ENCODE measurements at places on chromosomes 5 and 9.

DNA sequence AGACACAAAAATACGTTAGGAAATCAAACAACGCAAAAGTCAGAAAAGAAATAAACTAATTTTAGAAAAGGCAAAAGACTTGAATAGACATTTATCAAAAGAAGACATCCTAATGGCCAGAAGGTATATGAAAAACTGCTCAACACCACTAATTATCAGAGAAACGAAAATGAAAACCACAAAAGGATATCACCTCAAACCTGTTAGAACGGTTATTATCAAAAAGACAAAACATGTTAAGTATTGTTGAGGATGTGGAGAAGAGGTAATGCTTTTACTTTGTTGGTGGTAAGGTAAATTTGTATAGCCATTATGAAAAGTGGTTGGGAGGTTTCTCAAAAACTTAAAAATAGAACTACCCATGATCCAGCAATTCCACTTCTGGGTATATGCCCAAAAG lies 230.0 kb upstream of the RGMB start:
- no peak for DNase-seq

GRCh38 chr9:87725356-87725899 lies 491 bp upstream of the CTSL start:
- no peak for DNase-seq

DNA sequence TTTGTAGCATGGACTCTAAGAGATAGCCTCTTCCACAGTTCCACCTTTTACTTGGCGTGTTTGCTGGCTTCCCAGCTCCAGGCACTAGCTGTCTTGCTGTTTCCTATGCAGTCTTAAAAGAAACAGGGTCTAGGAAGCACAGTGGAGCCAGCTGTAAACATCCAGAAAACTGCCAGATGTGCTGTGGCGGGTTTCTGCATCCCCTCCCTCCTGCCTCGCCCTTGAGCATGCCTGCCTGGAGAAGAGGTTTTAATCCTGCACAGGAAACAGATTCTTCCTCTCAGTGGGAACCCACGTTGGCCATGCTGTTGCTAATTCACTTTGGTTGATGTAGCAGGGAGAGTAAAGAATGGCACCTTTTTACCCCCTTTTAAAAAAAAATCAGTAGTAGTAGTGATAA lies 121.3 kb downstream of the RPS23 start:
- no peak for DNase-seq

DNA sequence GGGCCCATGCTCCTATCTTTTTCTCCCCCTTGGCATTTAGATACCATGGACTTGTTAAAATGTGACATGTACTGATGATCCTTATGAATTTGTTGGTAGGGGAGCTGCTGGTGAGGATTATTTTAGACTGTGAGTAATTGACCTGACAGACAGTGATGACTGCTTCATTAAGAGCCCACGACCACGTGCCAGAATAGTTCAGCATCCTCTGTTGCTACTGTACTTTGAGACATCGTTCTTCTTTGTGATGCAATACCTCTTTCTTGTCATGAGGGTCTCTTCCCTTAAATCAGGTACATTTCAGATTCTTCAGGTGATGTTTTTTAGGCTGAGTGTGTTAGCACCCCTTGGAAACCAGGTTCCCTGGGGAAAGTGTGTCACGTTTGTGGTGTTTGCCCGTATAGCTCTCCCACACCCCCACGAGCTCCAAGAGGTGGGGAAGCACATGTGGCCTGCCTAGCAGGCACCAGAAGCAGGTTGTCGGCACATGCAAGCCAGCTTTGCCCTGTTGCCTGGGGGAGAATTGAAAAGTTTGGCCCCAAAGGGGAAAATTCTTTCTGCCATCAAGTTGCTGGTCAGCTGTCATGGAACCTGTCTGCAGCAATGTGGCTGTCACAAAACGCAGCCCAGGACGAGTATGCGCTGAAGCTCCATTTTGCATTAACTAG lies 25.1 kb downstream of the QRFP start:
- DNase-seq, result no peak

- DNase-seq, result no peak
These were observed 35.0 kb upstream of the SLC6A19 start for GRCh38 chr5:1166370-1166769.

GRCh38 chr5:68070591-68071281 lies 144.8 kb upstream of the PIK3R1 start:
- no peak for DNase-seq

DNA sequence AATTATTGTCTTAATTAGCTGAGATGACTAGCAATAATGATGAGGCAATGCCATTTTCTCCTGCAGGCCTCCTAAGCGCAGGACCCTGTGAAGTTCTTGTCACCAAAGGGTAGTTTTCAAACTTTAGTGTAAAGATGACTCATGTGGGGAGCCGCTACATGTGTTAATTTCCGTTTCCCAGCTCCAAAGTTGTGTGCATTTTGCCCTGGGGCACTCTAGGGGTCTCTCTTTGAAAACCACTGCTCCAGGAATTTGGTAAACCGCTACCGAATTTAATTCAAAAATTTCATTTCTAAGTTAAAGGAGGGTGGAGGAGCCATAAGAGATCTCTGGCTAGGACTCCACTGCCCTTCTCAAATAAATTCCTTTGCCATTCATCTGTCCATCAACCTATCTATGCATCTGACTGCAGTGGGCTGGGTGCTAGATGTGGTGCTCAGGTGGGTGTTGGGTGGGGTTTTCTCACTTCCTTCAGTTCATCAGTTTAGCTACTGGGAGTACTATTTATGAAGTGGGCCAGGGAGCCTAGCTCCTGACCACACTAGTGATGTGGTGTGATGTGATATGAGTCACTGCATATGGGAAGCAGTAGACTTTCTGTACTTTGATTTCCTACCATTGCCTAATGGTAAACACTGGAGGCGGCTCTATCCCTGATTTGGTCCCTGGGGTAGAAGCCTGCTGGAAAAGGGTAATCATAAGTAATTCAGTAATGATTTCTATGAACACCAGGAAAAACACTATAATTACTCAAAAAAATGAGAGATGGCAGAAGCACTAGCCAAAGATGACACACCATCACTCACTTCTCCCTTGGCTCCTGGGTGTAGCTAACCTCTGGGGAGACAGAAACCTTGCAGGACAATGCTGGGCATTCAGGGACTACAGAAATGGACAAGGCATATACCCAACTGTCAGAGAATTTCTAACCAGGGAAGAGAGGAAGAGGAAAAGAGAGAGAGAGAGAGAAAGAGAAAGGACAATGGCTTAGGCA lies 4.0 kb upstream of the ZSWIM6 start:
- DNase-seq, result no peak

DNA sequence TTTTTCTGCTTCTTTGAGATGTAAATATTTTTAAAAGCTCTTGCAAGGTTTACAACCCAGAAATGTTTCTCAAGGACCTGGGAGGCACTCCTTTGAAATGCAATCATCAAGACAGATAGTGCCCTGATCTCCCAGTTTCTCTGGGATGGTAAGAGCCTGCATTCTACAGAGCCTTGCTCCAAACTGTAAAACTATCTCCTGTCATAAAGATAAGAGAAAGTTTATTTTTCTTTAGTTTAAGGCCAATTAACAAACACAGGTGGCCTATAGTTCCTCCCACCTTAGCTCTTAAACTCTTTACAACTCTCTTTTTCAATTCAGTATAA lies 1231.1 kb upstream of the NUDT12 start:
- no peak for DNase-seq

DNA sequence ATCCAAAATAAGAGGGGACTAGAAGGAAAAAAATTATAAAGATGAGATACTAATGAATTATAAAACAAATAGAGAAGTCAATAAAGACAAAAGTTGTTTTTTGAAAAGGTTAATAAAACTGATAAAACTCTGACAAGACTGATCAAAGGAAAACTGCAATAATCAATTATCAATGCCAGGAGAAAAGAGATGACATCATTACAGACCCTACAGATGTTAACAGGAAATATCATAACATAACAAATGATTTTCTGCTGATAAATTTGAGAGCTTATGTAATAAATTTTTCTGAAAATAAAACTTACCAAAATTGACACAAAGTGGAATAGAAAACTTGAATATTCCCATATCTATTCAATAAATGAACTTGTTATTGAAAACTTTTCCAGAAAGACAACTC lies 34.3 kb upstream of the CEP72 start:
- DNase-seq, result no peak

DNA sequence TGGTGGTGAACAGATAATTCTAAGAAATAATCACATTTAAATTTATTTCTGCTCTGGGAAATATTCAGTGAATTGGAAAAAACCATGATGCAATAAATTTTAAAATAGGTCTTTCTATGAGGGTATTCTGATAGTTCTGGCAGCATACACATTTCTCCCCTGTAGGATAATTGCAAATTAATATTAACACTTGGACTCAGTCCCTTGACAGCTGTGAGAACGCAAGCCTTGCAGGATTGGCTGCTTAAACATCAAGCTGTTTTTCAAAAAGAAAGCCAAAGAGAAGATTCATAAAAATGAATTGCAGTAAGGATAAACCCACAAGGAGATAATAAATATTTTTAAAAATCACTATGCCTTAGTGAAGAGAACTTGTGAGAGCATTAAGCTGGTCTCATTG lies 180.0 kb downstream of the MTRR start:
- no peak for DNase-seq

DNA sequence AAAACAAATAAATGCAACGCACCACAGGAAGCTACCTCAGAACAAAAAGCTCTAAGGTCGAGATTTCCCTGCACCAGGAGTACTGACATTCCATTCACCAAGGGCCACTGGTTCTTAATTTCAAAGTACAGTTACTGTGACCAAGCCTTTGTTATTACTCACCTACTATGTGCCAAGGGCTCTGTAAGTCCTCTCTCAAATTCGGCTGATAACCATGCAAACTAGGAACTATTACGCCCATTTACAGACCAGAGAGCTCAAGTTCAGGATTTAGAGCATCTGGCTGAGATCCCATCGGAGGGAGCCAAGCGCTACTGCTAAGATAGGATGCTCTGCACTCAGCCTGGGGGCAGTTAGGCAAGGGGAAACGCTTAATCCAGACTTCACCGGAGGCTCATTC lies 5.6 kb downstream of the MYO10 start:
- no peak for DNase-seq

DNA sequence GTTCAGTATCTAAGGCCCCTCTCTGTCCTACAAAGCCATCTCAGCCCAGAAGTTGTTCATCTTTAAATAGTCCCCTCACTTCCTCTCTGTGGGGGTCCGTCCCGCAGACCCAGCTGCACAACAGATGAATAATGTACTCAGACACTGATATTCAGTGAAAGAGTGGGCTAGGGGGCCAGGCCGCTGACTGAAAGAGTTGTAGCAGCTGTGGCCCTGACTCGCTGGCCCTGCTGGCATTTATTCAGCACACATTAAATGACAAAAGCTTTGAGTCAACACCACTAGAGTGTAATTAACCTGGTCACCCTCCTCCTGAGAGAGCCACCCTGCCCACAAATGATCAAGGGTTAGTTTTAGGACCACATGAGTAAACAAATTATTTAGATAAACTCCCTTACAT lies 76.3 kb downstream of the MED10 start:
- DNase-seq, result no peak

DNA sequence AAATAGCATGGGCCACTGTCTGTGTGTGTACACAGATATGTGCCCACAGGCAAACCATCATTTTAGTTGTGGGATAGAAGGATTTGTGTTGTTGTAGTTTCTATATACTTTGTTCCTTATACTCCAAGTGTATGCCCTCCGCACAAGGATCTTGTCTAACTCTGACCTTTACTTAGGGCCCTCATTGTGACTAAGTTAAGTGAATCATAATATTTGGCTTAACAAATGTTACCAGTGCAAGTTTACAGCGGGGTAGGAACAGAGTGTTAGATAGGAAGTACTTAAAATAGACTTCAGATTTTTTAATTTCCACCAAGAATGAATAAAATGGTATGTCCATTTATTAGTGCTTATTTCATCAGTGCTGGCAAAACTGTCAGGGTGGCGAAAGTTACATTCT lies 29.5 kb upstream of the CYFIP2 start:
- DNase-seq, result no peak

DNA sequence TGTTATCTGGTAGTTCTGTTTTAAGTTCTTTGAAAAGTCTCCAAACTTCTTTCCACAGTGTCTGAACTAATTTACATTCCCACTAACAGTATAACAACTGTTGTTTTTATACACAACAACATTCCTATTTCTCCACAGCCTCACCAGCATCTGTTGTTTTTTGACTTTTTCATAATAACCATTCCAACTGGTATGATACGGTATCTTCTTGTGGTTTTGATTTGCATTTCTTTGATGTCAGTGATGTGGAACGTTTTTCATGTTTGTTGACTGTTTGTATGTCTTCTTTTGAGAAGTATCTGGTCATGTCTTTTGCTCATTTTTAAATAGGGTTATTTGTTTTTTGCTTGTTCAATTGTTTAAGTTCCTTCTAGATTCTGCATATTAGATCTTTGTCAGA lies 12.6 kb upstream of the GRAMD2B start:
- DNase-seq, result no peak

DNA sequence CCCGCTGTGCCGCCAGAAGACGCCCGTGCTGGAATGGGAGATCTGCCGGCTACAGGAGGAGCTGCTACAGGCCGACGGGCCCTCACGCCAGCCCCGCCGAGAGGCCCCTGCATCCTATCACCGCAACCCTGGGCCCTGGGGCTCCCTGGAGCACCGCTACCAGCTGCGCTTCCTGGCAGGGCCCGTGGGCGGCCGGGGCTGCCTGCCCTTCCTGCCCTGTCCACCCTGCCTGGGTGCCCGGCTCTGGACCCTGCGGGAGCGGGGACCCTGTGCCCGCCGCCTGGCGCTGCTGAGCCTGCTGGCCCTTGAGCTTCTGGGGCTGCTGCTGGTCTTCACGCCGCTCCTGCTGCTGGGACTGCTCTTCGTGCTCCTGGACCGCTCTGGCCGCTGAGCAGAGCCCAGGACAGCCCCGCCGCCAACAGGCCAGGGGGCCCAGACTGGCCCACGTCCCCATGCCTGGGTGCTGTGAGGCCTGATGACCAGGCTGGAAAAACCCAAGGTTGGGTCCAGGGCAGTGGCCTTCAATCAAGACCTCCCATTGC lies 3.8 kb downstream of the RNF208 start:
- DNase-seq, result no peak

DNA sequence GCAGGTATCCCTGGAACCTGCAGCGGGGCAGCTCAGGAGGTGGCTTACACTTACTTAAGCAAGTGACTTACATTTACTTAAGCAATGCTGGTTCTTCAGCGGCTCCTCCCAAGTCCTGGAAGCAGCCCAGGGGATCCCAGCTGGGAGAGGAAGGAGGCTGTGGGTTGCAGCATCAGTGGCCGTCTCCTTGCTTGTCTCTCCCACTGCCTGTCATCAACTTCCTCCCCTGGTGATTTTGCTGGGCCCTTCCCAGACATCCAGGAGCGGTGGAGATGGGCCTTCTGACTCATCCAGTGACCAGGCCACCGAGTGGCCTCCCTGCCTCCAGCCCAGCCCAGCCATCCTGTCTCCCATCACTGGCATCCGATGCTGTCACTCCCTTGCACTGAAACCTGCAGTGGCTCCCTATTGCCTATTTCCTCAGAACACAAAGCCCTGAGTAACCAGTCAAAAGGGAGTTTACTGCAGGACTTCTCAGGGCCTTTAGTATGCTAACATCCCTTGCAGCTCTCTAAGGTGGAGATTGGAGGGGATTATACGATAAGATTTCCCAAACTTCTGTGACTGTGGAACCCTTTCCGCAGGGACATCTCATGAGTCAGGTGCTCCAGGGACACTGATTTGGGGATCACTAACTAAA lies 155.9 kb upstream of the PHYKPL start:
- DNase-seq, result no peak

GRCh38 chr9:136539427-136540421 lies 6.1 kb downstream of the NOTCH1 start:
- peak; percentile 60 for DNase-seq

All from substantia nigra (tissue), 51 donors.